GM23248 (cell line): ENCODE measurements at places on chromosomes 3 and 15. TPM values are rescaled to one million over a fixed set of nuclear protein-coding genes. Genes with fewer than 3 reads are reported as not detected.

APOD gene
- 0.97 TPM in 1 of 2 replicates, not detected in the other for total RNA-seq

LIPH gene
- total RNA-seq = not detected in 2 replicates

ISG20 gene
- not detected in 2 replicates for total RNA-seq

STRA6 gene
- not detected in 2 replicates for total RNA-seq

TAMM41 gene
- 4.6 and 8.2 TPM in 2 replicates for total RNA-seq

SLC15A2 gene
- 0.25 TPM in 1 of 2 replicates, not detected in the other for total RNA-seq

DMXL2 gene
- 17.6 and 28.8 TPM in 2 replicates for total RNA-seq

CCDC39 gene
- not detected in 2 replicates for total RNA-seq

TUSC7 gene
- not detected in 2 replicates for total RNA-seq

KBTBD12 gene
- total RNA-seq = not detected in 2 replicates

AVEN gene
- total RNA-seq = 27.0 and 34.3 TPM in 2 replicates

CTXND1 gene
- not detected in 2 replicates for total RNA-seq

VGLL3 gene
- total RNA-seq = 179 and 213 TPM in 2 replicates

FHIT gene
- total RNA-seq = 0.22 and 1.5 TPM in 2 replicates

ZNF770 gene
- 30.2 and 32.1 TPM in 2 replicates for total RNA-seq

ADIPOQ gene
- not detected in 2 replicates for total RNA-seq

FBXW12 gene
- total RNA-seq = not detected in 2 replicates

C3orf22 gene
- not detected in 2 replicates for total RNA-seq

DNA sequence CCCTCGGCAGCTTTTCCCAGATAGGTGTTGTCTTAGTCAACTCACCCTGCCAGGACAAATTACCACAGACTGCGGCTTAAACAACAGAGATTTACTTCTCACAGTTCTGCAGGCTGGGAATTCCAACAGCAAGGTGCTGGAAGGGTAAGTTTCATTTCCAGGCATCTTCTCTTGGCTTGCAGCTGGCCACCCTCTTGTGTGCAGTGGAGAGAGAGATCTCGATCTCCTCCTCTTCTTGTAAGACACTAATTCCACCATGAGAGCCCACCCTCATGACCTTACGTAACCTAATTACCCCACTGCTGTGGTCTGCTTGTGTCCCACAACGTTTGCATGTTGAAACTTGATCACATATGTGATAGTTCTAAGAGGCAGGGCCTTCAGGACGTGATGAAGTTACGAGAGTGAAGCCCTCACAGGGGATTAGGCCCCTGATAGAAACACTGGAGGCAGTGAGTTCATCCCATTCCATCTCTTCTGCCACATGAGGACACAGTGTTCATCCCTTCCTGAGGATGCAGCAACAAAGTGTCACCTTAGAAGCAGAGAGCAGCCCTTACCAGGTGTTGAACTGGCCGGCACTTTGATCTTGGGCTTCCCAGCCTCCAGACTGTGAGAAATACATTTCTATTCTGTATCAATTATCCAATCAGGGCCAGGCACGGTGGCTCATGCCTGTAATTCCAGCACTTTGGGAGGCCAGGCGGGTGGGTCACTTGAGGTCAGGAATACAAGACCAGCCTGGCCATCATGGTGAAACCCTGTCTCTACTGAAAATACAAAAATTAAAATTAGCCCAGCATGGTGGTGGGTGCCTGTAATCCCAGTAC, 247.7 kb downstream of the PLCL2 start:
- no peak for DNase-seq

DNA sequence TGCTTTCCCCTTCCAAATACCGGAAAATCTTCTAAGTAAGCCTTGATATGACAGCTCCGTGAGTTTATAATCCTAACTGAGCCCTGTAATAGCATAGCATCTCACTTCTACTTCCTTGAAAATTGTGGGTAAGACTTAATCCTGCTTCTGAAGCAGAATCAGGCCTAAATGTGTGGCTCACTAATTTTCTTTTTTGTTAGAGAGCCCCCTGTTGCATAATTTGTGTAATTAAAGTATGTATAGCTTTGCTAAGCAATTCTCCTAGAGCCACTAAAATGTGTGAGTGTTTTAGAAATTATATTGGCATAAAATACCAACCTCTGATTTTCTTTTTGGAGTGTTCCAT, 304.4 kb downstream of the FGF12 start:
- DNase-seq = no peak

GRCh38 chr3:184795522-184796190, 16.3 kb upstream of the VPS8 start:
- DNase-seq = no peak

DNA sequence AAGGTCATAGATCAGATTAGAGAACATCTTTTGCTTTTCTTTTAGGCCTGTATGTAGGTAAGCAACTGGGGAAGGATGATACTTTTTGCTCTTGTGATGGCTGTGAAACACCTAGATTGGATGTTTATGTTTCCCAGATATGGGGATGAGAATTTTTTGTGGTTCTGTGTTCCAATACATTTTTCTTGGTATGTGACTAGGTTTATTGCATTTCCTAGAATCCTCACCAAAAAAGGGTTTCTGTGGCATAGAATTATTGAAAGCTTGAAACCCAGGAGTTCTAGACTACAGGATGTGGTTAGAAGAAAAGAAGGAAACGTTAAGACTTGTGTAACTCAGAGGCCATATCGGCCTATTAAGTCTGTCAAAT, 25.8 kb downstream of the OXNAD1 start:
- peak; percentile 19 for DNase-seq

GRCh38 chr15:68598171-68599152, 19.7 kb downstream of the CORO2B start:
- DNase-seq = peak; percentile 39

DNA sequence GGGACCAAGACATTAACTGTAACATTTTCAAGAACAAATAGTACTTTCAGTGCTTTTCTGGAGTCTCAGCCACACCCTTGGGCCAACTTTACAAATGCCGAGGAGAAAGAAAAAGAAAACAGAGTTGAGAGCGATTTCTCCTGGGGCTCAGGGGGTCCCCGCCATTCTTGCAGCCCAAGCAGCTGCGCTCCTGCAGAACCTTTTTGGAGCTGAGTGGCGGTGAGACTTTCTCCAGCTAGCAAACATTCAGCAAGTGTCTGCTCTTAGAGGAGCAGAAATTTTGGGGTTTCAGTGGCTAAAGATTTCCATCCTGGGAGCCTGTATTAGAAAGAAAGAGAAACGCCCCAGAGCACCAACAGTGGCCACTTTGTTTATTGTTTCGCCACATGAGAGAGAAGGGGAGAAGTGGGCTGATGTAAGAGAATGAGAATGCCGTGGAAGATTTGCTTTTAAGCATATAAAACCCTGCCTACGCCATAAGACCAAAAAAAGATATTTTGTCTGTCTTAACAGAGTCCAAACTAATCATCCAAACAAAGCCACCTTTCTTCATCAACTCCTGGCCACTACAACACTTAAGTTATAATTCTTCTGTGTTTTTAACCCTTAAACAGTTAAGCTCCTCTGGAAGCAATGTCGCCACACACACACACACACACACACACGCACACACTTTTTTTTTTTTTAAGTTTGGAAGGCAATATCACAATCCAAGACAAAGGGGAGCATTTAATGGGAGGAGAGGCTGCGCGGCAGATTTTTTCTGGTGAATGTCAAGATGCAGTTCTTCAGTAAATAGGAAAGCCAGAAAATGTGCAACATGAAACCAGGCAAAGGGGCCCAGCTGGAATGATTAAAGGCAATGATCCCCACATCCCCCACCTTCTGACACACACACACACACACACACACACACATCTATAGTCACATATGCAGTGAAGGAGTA, 19.2 kb downstream of the EID1 start:
- DNase-seq = peak; percentile 85

- no peak for DNase-seq
Observed at GRCh38 chr3:189395825-189396224, 224.1 kb downstream of the TPRG1 start.

- no peak for DNase-seq
Observed at GRCh38 chr15:42533246-42533645, 15.3 kb downstream of the LRRC57 start.

- peak; percentile 7 for DNase-seq
Observed at GRCh38 chr15:75107516-75107907, 84.1 kb downstream of the PPCDC start.

DNA sequence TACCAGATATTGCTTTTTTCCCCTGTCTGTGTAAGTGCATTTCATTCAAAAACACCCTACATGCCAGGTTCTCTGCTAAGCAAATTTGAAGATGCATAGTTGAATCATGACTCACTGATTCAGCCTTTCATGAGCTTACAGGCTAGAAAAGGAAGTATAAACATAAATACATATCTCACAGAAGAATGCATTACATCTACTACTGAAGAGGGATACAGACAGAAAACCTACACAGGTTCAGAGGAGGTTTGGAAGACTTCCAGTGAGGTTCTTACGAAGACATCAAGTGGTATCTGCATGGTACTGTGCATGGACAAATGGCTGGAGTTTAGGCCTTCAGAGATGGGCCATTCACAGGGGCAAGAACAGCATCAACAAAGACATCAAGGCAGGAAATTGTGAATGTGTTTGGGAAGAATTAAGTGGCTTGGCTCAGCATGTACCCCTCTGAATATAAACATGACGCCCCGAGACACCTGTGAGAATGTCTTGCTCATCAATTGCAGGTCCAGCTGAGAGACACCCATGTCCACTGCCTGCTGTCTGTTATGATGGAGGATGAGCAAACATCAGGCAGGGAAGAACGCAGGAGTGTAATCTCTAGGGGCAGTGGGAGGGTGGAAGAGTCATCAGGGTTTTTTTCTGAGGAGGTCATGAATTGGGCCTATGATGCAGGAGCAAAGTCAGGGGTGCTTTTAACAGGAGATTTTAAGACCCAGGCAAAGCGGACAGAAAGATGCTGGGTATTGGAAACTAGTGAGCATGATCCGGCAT, 105.1 kb upstream of the GALNT15 start:
- peak; percentile 79 for DNase-seq

GRCh38 chr15:39192351-39192750, 388.5 kb upstream of the THBS1 start:
- DNase-seq = no peak

DNA sequence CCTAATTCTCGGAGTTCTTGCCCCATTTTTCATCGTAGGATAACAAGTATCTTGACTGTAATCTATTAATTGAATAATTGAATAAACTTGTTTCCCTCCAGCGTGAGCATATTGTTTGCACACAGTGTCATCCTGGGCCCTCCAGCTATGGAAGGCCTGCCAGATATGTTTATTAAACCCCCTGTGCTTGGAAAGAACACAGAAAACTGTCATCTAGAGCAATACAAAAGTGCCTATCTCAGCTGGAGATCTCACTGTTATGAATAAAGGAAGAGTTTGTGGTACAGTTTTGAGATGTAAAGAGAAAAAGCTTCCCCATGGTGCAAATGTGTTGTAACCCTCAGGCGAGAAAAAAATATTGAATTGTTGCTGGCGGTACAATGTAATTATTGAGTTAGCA, 405.9 kb downstream of the SOX2 start:
- no peak for DNase-seq

GRCh38 chr3:184570489-184570888, 8.9 kb downstream of the EPHB3 start:
- DNase-seq = no peak

- DNase-seq = peak; percentile 59
Observed at GRCh38 chr3:48927928-48928327, 9.3 kb downstream of the ARIH2 start.

- DNase-seq = no peak
Observed at GRCh38 chr15:61831505-61831921, 228.7 kb downstream of the VPS13C start.

DNA sequence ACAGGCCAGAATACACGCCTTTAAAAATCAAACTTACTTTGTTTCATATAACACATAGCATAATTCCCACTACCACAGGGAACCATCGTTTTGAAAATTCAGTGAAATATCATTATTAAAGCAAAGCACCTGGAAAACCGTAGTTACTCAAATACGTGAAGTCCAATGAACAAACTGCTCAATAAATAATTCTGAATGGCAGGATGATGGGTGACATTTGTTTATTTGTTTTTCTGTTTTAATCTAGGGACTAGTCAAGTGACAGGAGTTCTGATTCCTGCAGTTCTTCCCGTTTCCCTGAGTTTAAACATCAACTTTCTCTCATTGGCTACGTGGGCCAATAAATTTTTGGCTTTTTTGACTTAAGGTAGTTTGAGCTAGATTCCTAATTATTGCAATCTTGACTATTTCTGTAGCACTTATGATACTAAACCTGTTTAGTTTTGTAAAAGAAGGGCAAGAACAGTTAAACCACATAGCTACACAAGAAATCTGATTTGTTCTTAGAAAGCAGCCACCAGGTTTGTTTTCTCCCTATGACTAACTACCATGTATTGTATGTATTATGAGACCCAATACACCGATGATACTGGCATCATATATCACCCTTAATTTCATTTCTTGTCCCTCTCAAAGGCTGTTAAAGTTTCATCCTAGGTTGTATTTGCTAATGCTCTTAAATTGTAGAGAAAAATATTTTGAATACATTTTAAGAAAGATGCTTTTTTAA, 411.2 kb downstream of the SHQ1 start:
- DNase-seq = no peak

GRCh38 chr15:67462875-67463274, 58.1 kb upstream of the C15orf61 start:
- no peak for DNase-seq

DNA sequence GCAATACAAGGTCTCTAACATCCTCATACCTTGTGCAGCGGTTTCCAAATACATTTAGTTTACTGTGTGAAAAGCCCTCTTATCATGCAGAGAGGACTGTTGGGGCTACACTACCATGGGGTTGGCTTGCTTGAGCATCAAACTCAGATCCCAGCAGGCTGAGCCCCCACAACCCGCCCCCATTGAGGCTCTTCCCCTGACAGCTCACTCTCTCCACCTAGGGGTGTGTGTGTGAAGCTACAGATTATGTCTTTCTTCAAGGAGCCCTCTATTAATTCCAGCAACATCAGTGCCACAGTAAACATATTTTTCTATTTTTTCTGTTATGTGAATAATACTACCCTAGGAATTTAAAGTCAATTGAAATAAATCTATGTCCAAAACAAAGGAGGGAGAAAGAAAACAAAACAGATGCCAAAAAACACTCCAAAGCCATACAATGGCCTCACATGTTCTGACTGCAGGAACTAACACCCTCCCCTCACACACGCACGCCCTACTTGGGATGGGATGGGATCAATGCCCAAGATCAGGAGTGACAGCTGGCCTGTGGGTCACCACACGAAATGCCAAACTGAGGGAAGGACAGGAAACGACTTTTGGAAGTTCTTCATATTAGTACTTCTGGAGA, 14.7 kb downstream of the TM4SF4 start:
- peak; percentile 54 for DNase-seq

DNA sequence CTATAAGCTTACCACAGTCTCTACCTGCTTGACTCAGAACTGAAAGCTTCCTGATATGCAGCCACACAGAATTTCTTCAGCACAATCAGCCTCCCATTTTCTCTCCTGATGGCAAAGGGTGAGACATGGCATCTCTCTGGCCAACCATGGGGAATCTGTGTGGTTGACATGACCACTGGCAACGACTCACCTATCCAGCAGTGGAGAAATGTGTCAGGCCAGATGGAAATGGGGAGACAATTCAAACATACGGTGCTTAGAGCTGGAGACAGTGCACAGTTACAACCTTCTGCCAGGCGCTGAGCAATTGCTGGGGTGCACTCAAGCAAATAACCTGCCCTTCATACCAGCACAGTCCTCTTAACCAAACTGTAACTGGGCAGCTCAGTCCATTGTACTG, 3.6 kb downstream of the ZNF385D start:
- peak; percentile 42 for DNase-seq
